ENCODE measurements at places on chromosomes 1 and 21.
A peak's percentile ranks its signal among the peaks of the same experiment; 100 is the strongest.

- DNase-seq: no peak
These were observed 45.2 kb upstream of the CNTN2 start for GRCh38 chr1:204997591-204998355.

DNA sequence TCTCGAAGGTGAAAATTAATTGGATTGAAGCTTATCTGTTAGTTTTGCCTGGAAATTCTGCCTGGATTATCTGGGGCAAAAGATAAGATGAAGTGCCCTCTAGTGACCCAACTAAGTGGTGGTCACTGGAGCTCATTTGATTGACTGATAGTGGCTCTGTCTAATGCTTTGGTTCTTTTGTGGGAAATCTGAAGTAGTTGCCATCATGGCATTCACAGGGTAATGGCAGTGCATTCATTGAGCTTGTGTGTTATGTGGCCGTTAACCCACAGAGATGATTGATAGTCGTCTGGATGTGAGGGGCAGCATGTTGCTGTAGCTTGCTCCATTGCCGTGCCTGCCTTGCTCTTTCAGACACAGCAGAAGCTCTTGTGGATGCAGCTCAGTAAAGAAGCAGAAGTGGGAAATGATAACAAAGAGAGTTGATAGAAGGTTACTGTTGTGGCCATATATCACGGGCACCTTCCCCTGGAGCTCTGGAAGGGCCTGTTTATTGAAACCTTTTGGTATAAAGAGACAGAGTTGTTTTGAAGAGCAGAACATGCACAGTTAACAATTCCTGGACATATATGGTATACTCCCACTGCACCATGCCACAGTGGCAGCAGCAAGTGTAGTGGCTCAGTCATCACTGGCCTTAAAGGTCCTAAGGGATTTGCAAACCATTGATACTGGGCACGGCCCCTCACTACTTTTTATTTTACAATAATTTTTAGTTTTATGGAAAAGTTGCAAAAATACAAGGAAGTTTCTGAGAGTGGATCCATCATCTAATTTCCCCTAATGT, 42.0 kb downstream of the CXADR start:
- DNase-seq: no peak

GRCh38 chr1:202628646-202629215, 81.5 kb downstream of the SYT2 start:
- no peak for DNase-seq

DNA sequence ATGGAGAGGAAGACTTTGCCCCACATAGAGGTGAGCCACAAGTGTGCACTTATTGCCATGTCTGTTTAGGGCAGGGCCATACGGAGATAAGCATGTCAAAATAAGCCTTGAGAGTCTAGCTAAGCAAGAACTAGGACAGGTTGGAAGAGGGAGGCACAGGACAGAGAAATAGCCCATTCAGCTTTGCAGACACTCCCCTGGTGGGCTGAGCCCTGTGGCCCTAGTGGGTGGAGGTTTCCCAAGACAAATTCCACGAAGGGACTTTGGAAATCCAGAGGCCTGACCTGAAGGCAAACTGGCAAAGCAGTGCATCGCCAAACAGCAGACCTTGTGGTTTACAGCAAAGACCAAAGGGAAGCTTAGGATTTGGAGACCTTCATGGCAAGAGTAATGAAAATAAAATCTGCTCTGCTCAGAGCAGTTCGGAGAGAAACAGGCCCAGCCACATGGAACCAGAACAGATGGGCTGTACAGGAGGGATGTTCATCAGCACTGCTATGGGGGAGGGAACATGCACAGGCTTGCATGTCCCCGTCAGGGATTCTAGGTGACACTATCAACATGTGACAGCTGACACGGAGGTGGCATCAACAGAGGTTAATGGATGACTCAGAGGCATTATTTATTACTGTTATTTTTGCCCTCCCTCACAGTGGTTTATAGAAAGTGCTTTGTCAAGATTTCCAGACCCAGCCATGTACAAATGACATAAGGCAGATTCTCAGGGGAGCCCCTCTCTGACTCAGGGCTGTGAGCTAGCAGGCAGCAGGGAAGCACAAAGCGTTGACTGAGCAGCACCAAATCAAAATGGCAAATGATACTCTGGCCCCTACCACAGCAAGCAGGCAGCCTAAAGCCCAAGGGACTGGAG, 90.1 kb upstream of the IRF2BP2 start:
- DNase-seq: no peak

GRCh38 chr1:223556414-223557129, 108.9 kb downstream of the CAPN8 start:
- peak; percentile 81 for DNase-seq

GRCh38 chr1:40382108-40382460, 8.6 kb downstream of the SMAP2 start:
- DNase-seq: no peak

DNA sequence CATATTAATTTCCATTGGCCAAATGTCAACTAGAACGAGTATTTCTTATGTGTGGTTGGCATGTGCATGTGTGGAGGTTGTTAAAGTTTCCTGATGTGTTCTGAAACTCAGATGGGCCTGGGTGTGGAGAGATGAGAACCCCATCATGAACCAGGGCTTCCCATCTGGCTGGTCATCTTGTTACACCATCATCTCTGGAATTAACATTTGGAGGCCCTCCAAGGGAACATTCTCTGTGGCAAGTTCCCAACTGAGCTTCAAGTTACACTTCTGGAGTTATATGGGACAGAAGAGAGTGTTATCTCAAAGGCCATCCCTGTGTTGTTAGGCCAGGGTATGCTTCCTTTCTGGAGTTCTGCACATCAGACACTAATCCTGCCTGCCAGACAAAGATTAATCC, 183.6 kb downstream of the TTLL7 start:
- DNase-seq: no peak

DNA sequence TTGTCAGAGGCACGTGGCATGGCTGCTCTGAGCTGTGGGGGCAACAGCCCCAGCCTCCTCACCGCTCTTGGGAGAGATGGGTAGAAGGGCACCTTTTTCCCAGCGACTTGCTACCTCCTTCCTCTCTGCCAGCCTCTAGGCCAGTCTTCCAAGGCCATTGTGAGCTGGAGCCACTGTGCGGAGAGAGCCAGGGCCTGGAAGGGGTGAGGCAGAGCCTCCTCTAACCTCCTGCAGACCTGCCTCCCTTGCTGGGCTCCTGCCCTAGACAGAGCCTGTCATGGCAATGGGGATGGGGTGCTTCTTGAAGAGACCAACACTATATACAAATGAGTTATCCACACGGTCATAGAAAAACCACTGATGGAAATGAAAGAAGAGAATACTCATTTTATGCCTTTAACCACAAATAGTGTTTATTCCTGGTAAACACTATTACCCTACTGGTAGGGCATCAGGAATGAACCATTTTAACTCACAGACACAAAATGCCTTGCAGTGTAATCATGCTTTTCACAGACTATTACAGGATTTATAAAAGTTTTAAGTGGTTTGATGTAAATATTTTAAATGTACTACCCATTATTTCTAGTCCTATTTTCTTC, 5.0 kb upstream of the IGFN1 start:
- DNase-seq: no peak

- peak; percentile 96 for DNase-seq
These were observed at the start of gene CSTB for GRCh38 chr21:43775795-43776430. Gene CSTB (minus strand): TSS chr21:43776308. CDS start chr21:43776269, 39 bp downstream.

DNA sequence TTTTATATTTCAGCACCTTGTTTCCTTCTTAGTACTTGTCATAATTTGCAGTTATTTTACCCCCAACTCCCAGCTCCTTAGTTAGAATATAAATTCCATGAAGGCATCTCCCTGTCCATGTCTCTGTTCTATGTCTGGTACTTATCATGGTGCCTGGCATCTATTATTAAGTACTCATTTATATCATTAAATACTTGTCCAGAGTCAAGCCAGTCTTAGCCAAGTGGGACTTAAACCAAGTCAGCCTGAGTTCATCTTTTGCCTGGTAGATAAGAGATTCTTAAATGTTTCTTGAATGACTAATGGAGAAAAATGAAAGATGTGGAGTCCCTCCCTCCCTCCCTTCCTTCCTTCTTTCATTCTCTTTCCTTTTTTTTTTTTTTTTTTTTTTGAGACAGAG, 9.4 kb downstream of the SLC25A44 start:
- no peak for DNase-seq

DNA sequence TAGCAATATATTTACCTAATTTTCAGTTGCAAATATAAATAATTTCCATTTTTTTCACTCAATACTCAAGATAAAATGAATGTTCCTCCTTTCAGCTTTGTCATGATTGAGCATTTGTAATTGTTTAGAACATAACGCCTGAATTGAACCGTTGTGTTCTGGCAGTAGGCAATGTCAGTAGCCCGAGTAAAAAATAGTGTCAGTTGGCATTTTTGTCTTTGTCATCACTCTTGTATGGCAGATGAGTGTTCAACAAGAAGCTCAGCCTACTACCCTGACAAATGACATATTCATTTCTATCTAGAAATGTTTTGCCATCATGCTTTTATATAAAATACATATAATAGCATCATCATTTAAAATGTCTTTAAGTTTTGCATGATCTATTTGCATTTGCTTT, 691.4 kb upstream of the NCAM2 start:
- DNase-seq: no peak

- peak; percentile 65 for DNase-seq
These were observed 105.1 kb downstream of the COLGALT2 start for GRCh38 chr1:183932412-183932811.

DNA sequence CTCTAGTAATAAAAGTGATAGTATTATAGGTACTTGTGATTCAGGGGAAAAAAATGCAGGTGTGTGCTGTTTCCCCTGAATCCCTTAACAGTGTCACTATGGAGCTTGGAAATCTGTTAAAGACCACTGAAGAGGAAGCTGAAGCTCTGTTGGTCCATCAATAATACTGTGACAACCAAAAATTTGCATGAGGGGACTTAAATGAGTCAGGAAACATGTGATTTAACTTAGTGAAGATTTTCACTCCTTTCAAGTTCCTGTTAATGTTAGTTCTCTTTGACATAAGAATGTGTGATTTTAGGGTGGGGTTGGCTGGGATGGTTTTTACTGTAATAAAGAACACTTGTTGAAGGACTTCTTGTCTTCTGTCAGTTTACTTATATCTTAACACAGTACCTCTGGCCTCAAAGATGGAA, 32.0 kb downstream of the VANGL2 start:
- DNase-seq: no peak

DNA sequence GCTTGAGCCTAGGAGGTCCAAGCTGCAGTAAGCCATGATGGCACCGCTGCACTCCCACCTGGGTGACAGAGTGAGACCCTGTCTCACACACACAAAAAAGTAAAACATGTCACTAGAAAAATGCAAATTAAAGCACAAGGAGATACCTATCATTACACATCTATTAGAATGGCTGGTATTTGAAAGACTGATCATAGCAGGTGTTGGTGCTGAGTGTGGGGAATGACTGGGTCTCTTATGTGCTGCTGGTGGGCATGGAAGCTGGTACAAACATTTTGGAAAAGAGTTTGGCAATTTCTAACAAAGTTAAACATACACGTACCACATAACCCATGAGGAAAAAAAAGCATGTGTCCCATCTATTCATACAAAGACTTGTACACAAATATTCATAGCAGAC, 142.1 kb upstream of the ZBTB40 start:
- DNase-seq: no peak

DNA sequence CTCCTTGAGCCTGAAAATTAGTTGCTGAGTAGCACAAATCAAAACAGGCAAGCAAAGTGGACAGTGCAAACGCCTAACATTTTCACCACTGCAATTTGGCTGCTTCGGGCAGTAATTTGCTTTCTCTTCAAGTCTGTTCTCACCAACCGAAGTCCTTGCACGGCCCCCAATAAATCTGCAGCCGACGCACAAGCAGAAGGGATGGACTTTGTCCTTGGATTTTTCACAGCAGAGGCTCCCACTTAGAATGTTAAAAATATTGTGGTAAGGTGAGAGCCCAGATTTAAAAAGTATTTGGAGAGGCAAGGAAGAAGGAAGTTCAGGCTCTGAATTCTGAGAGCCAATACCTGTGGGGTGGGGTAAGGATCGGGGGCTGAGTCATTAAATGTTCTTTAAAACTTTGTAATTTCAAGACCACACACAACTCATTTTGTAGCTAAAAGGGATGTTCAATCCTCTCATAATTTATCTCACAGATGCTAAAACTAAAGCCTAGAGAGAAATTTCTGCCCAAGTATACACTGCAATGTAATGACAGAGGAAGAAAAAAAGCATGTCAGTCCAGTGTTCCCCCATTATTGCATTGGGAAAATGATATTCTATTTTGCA, 6.2 kb downstream of the CD247 start:
- DNase-seq: no peak

GRCh38 chr1:156552518-156552917, 19.8 kb downstream of the IQGAP3 start:
- DNase-seq: no peak

- no peak for DNase-seq
These were observed 2.0 kb upstream of the ZBTB40 start for GRCh38 chr1:22449636-22450035.

GRCh38 chr1:88036345-88037014, 647.6 kb upstream of the PKN2 start:
- DNase-seq: peak; percentile 38

DNA sequence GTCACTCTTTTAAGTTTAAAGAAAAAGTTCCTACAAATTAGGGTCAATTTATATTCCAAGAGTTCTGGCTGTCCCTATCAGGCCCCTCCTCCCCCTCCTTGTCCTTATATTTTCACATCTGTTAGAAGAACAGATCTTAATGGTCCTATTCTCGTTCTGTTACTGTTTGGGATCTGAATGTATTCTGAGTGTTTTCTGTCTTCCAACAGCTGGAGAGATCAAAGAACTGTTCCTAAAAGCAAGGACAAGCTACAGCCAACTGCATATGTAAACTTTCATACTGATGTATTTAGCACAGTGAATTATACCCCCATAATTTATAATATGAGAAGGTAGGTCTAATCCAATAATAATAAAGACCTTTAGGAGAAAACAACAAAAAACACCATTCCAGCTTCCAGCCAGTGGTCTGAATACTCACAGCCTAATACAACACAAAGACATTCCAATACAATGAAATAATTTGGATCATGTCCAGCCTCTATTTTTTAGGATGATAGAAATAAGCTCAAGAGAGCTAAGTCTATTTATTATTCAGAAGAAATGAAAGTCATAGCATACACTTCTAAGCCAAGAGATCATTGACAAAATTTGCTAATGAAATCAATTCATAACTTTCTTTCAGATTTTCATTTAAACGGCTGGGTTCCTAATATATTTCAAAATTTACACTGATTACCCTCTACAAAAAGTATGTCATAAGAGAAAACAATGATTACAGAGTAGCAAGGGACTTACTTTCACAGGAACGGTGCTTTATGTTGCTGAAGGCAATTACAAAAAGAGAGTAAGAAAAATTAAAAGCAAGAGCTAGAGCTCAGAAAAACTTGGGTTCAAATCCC, 25.3 kb downstream of the WLS start:
- DNase-seq: no peak
